ENCODE measurements at places on chromosomes 7 and 10.

GRCh38 chr10:94218493-94219183 lies 144.1 kb downstream of the NOC3L start:
- no peak for DNase-seq

DNA sequence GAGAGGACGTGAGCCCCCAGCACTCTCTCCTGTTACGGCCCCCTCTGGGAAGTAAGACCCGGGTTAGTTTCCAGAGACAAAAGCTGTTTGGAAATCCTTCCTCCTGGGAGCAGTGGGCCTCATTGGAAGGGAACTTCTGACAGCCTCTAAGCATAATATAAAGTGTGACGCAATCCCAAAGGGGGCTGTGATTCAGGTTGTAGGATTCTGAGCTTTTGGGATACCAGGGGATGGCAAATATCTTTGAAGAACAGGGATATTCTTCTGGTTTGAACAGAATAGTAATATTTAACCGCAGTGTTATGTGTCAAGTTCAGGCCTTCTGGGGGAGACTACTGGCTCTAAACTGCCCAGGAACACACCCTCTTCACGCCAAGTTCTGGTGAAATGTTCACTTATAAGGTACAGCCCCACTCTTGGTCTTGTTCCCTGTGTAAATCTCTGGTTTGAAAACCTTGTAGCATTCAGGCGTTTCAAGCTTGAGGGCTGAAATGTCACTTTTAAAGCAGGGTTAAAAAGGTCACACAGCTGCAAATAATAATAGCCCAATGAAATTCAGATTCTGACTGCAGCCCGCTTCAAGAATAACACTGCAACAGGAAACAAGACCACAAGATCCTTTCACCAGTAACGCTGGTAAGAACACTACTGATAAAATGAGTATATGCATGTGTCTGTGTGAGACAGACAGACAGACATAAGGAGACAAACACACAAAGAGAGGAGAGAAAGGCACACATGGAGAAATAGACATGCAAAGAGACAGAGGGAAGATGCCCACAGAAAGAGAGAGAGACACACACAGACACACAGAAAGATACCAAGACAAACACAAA lies 69.0 kb downstream of the CREB5 start:
- DNase-seq: no peak

- DNase-seq: no peak
Observed at GRCh38 chr7:16940776-16941175, 59.0 kb upstream of the AGR3 start.

- no peak for DNase-seq
Observed at GRCh38 chr7:78090616-78091015, 292.0 kb downstream of the PHTF2 start.

DNA sequence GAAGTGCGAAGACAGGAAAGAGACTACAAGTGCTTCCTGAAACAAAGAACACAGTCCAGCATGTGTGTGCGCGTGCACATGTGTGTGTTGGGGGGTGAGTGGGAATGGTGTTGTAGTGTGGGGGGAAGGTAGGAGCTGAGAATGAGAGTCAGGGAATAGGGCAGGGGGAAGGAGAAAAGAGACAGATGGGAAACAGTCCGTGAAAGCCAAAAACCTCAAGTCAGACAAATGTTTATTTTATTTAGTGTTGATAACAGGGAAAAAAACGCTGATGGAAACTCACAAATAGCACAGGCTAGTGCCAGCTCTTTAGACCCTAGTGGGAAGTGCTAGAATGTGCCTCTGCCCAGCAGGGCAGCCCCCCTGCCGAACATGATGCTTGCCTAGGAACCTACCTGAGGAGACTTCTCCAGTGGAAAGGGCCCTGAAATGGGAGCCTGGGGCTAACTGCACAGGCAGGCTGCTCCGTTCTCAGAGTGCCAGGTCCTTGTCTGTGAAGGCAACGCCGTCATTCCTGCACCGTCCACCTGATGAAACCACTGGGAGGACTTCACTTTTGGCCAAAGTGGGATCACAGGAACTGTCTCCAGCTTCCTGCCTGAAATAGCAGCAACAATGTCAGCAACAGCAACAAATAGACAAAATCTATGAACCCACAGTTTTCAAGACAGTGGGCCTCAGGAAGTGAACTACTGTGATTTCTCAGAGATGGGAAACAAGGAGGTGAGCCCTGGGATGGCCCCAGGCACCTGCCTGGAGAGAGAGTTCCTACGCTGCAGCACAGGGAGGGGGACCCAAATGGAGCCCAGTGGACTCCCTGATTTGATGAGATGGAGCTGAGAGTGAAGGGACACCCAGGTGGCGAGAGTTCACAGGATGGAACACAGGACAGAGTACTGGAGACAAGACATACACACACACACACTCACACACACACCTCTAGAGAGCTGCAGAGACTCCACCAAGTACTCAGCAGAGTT lies 379.7 kb downstream of the RPS24 start:
- no peak for DNase-seq

DNA sequence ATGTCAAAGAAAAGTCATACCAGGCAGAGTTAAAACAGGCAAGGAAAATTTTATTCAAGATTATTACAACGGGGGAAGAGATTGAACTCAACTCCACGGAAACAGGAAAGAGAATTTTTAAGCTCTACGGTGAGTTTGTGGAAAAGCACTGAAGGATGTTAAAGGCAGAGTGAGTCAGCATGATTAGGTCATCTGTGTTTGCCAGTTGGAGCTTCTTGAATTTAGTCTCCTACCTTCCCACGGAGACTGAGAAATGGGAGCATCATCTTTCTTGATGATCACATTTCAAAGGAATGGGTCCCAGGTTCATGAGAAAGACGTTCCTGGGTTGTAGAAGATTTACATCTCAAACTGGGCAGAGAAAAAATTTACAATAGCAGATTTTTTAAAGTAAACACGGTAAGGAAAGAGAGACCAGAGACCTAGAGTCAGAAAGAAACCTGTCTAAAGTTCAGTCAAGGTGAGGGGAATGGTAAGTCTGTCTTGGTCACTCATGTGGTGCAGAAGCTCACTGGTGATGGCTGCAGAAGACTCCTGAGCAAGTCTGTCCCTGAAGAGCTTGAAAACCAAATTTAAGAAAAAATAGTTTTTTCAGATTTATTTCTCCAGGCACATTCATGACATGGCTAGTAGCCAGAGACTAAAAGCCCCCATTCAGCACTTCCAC lies 516.9 kb upstream of the LRRN3 start:
- DNase-seq: no peak

DNA sequence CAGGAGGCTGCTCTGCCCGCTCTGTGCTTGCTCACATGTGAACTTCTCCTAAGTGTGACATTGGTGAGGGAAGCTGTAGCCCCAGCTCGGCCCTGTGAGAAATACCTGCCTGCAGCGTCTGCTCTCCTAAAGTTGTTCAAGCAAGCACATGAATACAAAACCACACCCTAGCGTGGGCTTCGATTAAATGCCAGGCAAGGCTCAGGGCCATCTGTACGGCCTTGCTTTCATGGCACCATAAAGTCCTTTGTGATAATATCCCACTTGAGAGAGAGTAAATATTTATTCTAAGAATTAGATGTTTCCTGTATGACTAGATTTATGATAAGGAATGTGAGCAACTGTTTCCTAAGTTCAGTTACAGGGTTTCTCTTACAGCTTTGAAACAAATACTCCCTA lies 262.8 kb upstream of the KLF14 start:
- DNase-seq: no peak

DNA sequence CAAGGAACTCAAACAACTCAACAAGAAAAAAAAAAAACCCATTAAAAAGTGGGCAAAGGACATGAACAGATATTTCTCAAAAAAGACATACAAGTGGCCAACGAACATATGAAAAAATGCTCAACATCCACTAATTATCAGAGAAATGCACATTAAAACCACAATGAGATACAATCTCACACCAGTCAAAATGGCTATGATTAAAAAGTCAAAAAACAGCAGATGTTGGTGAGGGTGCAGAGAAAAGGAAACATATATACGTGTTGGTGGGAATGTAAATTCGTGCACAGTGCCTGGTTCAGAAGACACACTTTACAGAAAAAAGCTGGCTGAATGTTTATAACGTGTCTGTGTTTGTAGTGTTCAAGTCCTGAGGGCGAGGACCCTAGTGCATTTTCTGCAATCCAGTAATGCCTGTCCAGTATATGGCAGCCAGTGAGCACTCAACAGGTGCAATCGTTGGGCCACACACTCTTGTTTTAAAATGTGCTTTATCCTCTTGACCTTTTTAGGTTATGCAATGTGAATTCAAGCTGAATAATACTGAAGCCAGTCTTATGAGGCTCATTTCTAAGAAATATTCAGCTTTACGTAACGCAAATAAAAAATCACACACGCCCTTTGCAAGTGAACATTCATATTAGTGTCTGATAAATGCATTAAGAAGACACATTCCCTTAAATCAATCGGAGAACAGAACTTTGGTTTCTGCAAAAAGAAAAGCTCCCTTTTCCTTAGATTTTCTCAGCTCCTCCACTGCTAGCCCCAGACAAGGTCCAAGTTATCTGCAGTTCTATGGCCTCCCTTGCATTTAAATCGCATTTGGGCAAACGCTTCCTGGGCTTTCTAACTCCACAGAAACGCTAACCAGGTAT lies 813 bp upstream of the MTURN start:
- DNase-seq: no peak

DNA sequence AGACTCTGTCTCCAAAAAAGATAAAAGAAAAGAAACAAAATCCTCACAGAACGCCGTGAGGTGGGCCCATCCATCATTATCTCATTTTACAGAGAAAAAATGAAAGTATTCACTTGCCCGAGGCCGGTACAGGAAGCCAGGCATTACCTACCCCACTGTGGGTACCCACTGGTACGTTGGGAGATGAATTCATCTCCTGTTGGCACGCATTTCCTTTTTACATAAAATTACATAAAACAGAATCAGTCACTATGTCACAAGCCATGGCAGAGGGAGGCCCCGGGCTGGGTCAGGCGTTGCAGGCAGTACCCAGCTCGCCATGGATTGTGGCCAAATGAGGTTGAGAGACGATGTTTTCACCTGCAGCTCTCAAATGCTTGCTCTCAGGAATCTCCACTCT lies 38.6 kb upstream of the TNRC18 start:
- DNase-seq: no peak

DNA sequence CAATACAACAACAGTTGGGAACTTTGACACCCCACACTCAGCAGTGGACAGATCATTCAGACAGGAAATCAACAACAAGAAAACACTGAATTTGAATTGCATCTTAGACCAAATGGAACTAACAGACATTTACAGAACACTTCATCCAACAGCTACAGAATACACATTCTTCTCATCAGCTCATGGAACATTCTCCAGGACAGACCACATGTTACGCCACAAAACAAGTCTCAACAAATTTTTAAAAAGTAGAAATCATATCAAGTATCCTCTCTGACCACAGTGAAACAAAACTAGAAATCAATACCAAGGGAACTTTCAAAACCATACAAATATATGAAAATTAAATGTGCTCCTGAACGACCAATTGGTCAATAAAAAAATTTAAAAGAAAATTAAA lies 212.3 kb downstream of the DNAJC1 start:
- no peak for DNase-seq

GRCh38 chr7:21580073-21580521 lies 37.3 kb downstream of the DNAH11 start:
- DNase-seq: peak; percentile 64

DNA sequence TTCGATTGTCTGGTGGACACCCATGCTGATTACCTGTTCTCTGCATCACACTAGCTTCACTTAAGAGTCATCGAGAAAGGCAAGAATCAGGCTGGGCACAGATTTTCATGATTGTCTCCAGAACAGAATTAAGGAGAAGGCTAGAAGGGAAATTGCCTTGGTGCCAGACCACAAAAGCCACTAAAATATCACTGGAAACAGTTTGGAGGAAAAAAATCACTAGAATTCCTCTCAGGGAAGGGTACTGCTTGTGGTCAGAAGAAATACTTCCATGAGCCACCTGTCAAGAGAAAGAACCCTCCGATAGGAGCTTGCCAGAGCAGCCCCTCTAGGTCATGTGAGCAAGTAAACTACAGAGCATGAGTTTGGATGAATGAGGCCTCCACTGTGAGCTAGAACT lies 269.3 kb upstream of the TEX47 start:
- no peak for DNase-seq

GRCh38 chr10:1670541-1671365 lies 66.6 kb downstream of the ADARB2 start:
- DNase-seq: no peak

GRCh38 chr10:130459851-130460490 lies 323.8 kb downstream of the GLRX3 start:
- no peak for DNase-seq

DNA sequence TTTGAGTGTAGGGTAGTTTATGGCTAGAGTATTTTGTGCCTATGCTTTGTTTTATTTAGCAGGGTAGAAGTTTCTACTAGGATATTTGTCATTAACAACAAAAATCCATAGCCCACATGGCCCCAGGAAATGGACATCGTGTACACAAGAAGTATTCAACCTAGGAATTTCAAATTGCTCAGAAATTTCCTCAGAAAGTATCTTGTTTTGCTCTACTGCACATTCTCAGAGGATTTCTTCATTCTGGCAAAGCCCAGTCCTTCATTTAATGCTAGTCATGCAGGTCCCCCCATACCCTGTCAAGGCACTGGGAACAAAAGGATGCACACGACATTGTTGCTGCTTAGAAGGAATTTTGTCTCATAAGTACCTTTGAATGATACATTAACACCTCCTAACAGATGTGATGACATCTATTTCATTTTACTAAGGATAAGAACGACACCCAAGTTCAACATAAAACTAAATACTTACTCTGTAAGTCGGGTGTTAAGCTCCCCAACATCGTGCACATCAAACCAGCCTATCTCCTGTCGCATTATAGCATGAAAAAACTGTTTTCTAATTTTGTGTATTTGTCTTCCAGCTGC lies 34.3 kb downstream of the ABCB1 start:
- DNase-seq: no peak

GRCh38 chr10:118392761-118393160 lies 50.6 kb upstream of the FAM204A start:
- DNase-seq: no peak

DNA sequence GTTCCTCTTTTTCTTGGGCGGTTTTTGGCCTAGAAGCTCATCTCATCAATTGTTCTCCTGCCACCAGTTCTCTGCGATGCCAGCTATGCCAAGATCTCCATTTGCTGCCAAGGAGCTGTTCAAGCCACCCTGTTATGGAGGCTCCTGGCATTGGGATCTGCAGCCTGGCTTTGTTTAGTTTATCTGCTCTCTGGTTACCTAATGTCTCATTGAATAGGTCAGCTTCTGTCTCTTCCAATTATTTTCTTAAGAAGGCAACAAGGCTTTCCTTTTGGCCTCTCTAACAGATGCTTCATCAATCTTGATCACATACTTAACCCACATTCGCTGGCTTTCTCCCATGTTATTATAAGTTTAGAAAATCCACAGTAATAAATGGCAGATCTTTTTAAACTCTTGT lies 20.6 kb upstream of the SDK1 start:
- DNase-seq: no peak

GRCh38 chr10:122130474-122131110 lies 140.5 kb upstream of the BTBD16 start:
- DNase-seq: no peak

GRCh38 chr7:36115448-36116321 lies 37.4 kb upstream of the EEPD1 start:
- DNase-seq: peak; percentile 88

DNA sequence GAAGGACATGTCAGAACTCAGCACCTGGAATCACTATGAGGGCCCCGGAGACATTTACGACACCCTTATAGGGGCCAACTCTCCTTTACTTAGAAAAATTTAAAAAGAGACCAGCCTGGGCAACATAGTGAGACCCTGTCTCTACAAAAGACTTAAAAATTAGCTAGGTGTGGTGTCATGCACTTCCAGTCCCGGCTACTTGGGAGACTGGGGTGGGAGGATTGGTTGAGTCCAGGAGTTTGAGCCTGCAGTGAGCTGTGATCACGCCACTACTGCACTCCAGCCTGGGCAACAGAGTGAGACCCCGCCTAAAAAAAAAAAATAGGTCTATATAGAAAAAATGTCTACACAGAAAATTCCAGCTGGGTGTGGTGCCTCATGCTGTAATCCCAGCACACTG lies 7.5 kb upstream of the CYTH3 start:
- DNase-seq: no peak

Measured in CD14-positive monocyte (primary cell).